SW480 (cell line): ENCODE measurements at places on chromosomes 12 and 14.

DNA sequence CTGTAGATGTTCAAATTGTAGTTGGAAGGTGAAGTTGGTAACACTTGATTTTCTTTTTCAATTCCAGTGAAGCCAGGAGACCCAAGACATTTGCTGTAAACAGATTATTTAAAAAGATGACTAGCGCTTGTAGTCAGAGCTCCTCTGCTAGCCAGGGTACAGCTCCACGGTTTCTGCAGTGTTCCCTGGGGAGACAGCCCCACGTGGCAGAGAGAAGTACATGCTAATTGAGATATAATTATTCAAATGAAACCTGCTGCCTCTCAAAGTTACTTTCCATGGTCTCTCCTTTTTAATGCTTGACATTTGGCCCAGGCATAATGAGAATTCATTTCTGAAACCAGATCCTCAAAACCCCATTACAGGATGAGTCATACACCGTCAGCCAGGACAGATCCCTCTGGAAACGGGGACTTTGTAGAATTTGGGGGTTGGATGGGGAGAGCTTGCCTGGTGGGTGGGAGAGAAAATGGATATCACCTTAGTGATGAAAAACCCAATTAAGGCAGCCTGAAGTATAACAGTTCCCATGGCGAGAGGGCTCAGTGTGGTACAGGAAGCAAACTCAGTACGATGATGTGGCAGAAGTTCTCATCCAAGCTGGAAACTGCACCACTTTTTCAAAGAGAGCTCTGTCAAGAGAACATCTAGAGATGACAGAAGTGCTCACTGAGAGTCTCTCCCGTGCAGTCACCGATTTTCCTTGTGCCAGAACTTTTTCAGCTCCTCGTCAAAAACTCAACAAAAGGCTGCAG is 637.7 kb upstream of the TMEM132C start:
- DNase-seq: no peak

DNA sequence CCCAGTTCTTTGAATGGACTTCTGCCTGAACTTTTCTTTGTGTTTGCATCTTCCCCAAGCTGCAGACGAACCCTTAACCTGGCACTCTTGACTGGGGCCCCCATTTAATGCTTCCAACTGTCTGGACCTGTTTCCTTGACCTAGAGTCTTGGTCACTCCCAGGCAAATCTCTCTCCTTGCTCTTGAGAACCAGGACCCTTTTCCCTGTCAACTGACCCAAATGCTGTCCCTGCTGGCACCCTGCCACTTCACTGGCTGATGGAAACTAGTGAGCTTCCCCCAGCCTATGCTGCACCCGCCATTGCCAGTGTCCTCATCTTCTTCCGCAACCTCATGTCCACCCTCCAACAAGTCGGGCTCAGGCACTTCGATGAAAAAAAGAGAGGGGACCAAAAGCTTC is 79.5 kb downstream of the PRIMA1 start:
- no peak for DNase-seq

- no peak for DNase-seq
These were observed 64.2 kb downstream of the ELK3 start for GRCh38 chr12:96258104-96258961.

DNA sequence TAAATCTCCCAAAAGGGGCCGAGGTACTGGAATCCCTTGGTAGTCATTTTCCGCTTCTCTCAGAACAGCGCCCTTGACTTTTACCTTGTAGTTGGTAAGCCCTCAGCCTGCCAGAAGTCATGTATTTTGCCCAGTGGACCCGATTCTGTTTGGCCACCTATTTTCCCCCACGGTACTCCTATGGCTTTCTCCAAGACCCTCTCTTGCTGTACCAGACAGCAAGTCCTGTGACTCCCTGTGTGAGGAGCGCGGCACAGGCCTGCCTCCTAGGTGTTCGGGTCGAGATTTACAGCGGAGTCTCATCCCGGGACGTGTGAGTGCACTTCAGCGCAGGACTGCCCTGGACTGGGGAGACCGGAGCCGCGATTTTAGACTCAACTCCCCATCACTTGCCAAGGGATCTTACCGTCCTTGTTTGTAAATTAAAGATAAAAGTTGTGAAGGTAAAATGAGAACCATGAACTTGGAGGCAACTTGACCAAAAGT is 1.1 kb upstream of the MBD6 start:
- DNase-seq: peak; percentile 77

DNA sequence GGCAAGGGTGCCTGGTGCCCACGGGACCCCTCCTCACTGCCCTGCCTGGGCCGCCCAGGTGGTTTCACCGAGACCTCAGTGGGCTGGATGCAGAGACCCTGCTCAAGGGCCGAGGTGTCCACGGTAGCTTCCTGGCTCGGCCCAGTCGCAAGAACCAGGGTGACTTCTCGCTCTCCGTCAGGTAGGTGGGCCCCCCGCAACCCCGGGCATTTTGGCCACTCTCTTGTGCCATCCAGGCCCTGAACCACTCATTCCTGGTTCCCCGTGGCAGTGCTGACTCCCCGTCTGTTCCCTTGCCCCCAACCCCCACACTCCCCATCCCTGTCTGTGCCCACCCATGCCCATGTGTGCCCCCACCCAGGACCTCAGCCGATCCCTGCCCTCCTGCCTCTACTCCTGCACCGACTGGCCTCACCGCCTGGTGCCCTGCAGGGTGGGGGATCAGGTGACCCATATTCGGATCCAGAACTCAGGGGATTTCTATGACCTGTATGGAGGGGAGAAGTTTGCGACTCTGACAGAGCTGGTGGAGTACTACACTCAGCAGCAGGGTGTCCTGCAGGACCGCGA is 480 bp downstream of the PTPN6 start:
- DNase-seq: no peak

- no peak for DNase-seq
These were observed 142.6 kb downstream of the EMP1 start for GRCh38 chr12:13339091-13339490.

DNA sequence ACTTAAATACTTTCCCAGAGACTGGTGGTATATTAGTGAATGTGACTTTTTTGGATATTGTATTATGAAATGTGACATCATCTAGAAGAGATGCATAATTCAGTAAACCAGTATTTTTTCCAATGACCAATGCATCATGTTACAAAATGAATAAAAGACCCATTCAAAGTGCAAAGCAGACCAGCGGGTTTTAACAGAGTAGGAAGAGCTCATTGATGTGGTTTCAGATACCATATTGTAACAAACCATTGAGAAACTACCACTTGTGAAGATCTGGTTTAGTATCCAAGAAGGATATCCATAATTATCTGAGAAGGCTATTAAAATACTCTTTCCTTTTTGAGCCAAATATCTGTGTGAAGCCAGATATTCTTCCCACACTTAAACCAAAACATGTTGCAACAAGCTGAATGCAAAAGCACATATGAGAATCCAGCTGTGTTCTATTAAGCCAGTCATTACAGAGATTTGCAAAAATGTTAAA is 47.7 kb downstream of the MVK start:
- peak; percentile 86 for DNase-seq

- no peak for DNase-seq
These were observed 83.4 kb upstream of the NOS1 start for GRCh38 chr12:117444781-117445180.

- no peak for DNase-seq
These were observed 17.9 kb upstream of the AQP2 start for GRCh38 chr12:49932533-49933130.

DNA sequence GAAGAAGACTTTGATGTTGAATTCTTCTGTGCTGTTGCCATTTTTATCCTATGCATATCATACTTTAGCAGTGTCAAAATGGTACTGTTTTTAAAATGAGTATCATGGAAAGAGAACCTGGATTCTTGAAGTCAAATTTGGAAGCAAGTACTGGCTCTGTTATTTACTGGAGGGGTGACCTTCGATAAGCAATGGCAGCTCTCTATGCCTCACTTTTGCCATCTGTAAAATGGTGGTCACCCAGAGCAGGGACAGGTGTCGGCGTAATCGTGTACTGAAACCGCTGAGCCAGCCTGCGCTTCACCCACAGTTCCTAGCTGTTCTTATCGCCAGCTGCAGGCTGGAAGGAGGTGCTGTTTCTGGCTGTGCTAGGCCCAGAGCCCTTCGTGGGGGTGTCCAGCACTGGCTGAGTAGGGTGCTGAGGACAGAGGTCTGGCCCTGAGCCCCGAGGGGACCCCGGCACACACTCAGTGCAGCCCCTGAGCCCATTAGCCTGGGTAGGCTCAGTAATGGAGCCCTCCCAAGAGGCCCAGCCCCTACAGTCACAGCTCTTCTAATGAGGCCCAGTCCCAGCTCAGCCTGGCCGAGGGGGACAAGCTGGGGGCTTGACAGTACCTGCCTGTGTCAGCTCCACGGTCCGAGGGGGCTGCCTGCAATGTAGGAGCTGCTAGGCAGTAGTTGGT is 183.5 kb downstream of the PHETA1 start:
- DNase-seq: no peak

- DNase-seq: no peak
These were observed 27.4 kb downstream of the GALNT16 start for GRCh38 chr14:69287098-69288010.
